Skin of body (tissue), 3 donors: ENCODE measurements at places on chromosomes 3 and 15. TPM values are rescaled to one million over a fixed set of nuclear protein-coding genes. Genes with fewer than 3 reads are reported as not detected.

The CFAP20DC gene
- 1.3 TPM for total RNA-seq

The DNAH12 gene
- 2.1 TPM for total RNA-seq

The RAD51 gene
- total RNA-seq, result 3.7 TPM

The FAH gene
- total RNA-seq, result 17.9 TPM

The CCDC54 gene
- not detected for total RNA-seq
